ENCODE measurements at places on chromosomes 16 and 17.

DNA sequence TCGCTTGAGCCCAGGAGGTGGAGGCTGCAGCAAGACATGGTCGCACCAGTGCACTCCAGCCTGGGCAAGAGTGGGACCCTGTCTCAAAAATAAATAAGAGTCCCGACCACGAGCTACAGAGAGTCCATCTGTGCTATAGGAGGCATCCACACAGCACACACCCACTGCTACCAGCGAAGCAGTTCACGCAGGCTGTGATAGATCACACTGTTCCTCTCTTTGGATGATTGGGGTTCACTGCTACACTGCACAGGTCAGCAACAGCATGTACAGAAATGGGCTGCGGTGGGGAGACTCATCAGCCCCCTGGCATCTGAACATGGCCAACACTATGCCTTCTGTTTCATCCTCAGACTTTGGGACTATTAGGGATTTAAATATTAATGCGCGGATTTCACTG lies 33.8 kb downstream of the PMM2 start:
- DNase-seq: no peak

DNA sequence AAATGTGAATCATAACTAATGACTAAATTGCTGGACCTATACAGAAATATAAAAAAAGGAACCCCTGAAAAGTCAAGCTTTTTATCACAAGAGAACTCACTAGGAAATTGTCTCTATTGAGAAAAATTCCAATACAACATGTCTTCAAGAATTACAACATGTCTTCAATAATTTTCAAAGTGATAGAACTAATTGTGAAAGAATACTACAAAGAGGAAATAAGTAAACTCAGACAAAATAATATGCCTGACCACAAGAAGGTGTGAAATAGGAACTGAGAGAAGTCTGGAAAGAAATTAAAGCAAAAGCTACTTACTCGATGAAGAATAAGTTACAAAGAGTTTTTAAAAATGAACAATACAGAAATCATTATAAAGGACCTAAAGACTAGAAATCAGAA lies 29.9 kb upstream of the OR1G1 start:
- DNase-seq: no peak

- DNase-seq: no peak
Measured at GRCh38 chr16:85587762-85588556, 25.2 kb upstream of the GSE1 start.

DNA sequence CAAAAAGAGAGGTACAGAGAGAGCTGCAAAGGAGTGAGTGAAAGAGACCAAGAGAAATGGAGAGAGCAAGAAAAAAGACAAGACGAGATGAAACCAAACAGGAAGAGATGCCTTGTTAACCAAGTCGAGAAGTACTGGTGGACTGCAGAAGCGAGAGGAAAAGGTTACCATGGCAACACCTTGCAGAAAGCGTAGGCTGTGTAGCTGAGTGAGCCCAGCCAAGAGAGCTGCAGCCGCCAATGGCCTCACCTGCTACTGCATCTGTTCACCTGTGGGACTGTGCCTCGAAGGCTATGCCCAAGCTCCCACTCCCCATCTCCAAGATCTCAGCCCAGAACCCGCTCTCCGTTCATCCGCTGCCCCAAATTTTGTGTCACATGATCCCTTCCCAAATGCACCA lies 161.3 kb downstream of the SLC39A11 start:
- no peak for DNase-seq

- no peak for DNase-seq
Measured at GRCh38 chr17:46922487-46922803, 515 bp upstream of the GOSR2 start.

- no peak for DNase-seq
Measured at GRCh38 chr16:259226-259625, 16.5 kb downstream of the RGS11 start.

DNA sequence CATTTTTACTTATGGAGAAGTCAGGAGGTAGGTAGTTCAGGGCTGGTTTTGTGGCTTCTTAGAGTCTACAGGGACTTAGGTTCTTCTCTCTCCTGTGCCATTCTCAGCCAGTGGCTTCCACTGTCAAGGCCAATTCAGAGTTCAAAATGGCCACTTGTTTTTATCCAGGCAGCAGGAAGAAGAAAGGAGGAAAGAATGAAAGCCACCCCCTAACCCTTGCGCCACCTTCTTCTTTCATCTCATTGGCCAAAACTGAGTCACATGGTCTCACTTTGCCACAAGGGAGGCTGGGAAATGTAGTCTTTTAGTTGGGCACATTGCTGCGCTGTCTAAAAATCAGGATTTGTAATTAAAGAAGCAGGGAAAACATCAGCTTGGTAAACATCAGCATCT lies 60.8 kb upstream of the MED9 start:
- DNase-seq: no peak

All from globus pallidus (tissue), 1 donor.